RWPE1 (cell line): ENCODE measurements at places on chromosomes 5 and 9.

GRCh38 chr5:151151793-151152192 is 5.8 kb downstream of the ANXA6 start:
- no peak for DNase-seq

DNA sequence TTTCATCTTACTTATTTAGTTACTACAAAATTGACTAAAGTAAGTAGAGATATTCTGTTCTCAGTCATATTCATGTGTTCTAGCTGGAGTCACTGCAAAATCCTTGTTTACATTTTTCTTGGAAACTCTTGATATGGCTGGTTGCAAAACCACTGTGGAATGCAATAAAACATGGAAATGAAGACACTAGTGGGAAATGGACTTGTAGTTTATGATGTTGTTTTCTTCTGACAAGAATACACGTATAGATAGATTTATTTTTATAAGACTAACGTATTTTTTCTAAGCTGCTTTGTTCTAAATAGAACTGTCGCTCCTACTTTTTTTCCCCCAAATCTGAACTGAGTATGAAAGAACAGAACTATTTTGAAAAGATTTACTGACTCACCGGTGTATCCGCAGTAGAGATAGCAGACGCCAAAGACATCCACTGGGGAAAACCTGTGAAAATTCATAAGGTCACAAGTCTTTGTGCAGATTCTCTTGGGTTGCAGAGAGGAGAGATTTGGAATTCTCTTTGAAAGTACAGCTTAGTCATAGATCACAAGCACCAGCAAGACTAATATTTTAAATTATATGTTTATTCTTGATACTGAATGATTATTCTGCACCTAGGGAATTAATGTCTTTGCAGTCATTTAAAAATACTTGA is 119.6 kb upstream of the TAF11L2 start:
- DNase-seq = no peak

DNA sequence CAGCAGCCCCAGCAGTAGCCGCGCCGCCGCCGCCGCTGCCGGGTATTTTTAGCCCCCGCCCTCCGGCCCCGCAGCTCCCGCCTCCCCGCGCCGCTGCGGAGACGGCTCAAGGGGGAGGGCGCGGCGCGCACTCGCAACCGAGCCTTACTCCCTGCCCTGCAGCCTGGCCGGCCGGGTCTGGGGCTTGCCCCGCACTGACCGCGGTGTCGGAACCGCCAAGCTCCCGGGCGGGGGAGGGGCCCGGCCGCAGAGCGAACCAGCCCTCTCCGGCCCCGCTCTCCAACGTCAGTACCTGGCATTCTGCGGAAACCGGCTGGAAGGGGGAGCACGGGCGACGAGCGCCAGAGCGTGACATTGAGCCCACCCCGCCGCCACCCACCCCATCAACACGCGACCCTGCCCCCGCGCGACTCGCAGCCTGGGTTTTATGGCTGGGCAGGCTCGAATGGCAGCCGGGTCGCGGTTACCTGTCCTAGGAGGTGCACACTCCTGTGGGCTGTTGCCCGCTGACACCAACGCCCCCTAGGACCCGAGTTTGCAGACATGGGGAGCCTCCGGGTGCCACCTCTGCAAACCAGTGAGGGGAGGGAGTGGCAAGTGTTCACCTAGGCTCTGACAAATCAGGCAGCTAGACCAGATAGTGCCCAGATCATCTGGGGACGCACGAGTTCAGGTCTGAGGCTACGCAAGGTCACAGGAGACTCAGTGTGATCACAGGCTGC is at the start of gene ACSL6:
Gene ACSL6 (minus strand): TSS at position 37 of the 722 bp plus-strand sequence. CDS start 105 bp downstream, outside the sequence.
- peak; percentile 49 for DNase-seq

- DNase-seq = no peak
These were observed 2.5 kb upstream of the HRH2 start for GRCh38 chr5:175655411-175655810.

DNA sequence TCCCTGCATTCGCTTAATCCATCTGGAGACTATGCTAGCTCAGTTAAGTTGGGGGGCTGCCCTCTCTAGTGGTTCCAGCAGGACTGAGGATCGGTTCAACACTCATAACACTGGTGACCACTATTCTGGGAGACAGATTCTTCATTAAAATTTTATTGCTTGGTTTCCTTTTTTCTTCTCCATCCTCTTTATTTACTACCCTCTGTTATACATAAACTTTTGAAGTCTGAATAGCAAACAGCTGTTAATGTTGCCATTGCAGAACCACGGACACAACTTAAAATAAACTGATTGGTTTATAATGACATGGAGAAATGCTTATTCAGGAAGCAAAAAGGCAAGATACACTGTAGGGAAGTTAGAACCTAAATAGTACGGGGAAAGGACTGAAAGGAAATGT is 22.1 kb downstream of the IQGAP2 start:
- no peak for DNase-seq

DNA sequence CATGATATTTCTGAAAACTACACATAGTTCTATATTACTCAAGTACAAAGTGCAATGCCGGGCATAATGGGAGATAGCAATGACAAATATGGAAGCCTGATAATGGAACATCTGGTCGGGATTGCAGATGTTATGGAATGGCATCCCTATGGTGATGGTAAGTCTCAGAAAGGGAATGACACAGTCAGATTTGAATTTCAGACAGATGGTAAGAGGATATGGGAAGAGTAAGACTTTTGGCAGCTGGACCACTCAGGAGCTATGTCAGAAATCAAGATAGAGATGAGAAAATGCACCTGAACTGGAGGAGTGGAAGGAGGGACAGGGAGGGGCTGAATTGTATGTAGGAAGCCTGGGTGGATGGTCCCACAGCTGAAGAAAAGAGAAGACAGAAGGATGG is 200.0 kb downstream of the DTWD2 start:
- DNase-seq = no peak

DNA sequence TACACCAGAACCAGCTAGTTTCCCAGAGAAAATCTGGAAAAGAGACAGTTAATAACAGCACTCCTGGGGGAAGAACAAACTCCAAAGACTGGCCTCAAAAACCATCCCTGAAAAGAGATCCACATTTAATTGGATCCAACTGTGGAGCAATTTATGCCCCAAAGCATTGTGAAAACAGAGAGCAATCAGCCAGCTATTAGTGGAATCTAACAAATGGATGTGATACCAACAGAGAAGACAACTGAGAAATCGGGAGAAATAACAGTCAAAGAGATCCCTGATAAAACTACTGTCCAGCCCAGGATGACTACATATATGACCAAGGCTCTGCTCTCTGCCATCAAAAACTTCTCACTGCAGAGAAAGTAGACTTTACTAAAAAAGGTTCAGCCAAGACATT is 40.5 kb upstream of the TRIO start:
- no peak for DNase-seq

DNA sequence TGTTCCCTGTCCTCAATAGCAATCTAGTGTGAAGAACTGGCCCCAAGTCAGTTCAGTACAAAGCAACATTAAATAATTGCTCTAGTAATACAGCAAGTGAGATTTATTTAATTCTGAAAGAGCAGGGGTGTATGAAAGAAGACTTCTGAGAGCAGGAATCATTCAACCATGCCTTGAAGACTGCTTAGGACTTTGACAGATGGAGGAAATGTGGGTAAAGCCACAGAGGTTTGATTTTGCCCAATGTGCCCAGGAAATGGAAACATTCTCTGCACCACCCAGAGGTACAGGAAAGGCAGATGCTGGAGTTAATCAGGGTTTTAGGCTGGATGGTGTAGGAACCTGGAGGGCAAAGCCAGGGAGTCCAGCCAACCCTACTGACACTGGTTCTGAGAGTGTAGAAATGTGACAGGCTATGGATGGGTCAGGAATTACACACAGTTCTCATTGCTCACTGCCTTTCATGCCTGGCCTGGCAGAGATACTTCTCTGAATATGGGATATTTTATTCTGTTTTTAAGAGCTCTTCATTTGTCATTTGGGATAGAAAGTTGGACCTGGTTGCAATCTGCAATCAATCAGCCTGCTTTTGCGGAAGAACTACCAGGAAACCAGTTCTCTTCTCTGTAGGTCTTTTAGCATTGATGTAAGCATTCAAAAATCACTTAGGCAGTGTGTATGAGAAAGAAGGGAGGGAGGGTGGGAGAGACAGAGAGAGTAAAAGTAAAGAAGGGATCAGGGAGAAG is 88.3 kb downstream of the BRINP1 start:
- DNase-seq = no peak

GRCh38 chr9:35945341-35946018 is 12.5 kb downstream of the OR2S2 start:
- peak; percentile 73 for DNase-seq

- DNase-seq = no peak
These were observed 143.2 kb downstream of the RMI1 start for GRCh38 chr9:84123648-84124406.

- peak; percentile 27 for DNase-seq
These were observed 649.4 kb downstream of the CDH9 start for GRCh38 chr5:26388976-26389375.

- DNase-seq = no peak
These were observed 53.4 kb downstream of the MAN2A1 start for GRCh38 chr5:109743041-109743531.

- no peak for DNase-seq
These were observed 687.1 kb downstream of the TAF11L14 start for GRCh38 chr5:18321262-18321942.

DNA sequence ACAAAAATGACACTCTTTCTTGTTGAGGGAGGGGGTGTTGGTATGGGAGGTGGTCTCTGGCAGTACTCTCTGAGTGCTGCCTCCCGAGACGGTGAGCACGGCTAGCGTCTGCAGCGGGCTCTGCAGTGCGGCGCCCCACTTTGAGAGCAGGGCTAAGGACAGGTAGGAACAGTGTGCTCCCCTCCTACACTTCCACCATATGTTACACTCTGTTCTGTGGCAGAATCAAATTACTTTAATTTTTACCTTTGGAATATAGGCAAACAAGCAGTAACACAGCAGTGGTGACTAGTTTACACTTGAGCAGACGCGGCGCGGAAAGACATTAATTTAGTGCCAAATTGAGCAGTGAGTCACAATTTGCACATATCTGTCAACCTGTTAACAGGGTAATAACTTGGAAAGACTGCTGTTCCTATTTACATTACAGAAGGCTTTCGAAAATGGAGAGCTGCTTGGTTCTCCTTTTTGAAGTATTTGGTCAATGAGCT is 136.3 kb downstream of the MED27 start:
- DNase-seq = peak; percentile 69

GRCh38 chr5:118857700-118858099 is 130.6 kb downstream of the DTWD2 start:
- no peak for DNase-seq

- DNase-seq = no peak
These were observed 132.7 kb upstream of the DMRT1 start for GRCh38 chr9:708551-709432.

GRCh38 chr9:26331223-26331622 is 561.4 kb downstream of the CAAP1 start:
- DNase-seq = no peak

DNA sequence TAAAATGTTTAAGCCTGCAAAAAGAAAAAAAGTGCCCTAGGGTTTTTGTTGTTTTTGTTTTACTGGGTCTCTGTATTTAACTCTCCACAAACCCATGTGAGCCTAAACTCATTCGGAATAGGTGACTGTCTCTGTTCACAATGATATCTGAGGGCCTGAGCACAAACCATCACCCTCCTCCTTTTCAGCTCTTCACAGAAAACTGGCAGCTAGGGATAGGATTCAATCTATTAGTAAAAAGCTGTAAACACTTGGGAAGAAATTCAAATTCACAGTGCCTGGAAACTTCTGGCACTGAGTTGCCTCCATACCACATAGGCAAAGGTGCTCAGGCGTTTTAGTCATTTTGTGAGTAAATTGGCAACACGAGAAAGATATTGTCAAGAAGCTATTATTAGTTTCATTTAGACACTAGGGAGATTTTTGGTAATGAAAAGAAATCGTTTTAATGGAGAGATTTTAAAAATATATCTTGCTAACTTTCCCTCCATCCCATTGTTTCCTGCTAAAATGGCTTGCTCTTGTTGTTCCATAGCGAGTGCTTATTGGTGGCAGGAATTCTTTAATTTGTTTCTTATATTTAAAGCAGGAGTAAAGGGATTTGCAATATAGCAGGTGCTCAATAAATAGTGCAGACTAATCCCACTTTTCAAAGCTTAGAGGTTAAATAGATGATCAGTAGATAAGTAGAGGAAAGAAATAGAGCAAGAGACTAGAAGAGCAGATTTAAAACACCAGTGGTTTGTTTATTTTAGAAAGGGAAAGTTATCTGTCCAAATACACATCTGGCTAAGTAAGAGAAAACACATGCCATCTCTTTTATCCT is 9.7 kb downstream of the FOXD1 start:
- DNase-seq = no peak

GRCh38 chr5:158519433-158520021 is 580.2 kb downstream of the EBF1 start:
- no peak for DNase-seq

- no peak for DNase-seq
These were observed 57.0 kb downstream of the ECPAS start for GRCh38 chr9:111427186-111427585.

- no peak for DNase-seq
These were observed 44.1 kb downstream of the VPS13A start for GRCh38 chr9:77221431-77221830.

- DNase-seq = peak; percentile 89
These were observed at the start of gene CXCL14 for GRCh38 chr5:135578685-135579341. CXCL14 (minus strand) TSS chr5:135578991; CDS start chr5:135578778, 213 bp downstream.

DNA sequence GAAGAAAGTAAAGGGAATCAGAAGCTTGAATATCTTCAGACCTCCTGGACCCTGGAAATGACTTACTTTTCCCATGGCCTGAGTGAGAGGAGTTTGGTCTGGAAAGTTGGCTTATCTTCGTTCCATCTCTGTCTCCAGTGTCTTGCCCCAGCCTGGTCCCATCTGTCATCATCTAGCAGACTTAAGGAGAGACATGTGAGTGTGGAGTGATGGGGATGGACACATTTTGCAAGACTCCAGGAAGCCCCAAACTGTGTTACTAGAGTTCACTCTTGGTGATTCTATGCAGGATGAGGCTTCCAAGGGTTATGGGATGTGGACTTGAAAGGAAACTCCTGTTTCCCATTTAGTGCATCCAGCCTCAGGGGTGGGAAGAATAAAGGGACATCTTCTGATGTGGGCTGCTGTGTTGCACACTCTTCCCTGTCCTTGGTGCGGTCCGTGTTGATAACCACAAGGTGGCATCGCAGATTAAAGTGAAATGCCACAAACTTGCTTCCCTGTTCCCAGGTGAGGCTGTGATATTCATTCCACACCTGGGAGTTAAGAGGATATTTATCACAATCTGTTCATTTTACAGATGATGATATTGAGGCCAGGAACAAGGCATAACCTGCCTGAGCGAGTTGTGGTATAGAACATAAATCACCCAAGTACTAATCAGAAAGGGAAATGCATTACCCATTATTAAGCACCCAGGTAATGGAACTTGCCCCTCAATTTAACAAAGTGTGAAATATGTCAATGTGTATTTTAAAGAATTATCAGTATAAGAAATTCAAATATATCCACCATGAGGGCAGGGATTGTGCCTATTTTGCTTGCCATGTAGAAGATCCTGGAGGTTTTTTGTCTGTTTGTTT is 269.9 kb upstream of the PAPPA start:
- DNase-seq = peak; percentile 85
